Endothelial cell of umbilical vein (primary cell): ENCODE measurements at places on chromosomes 12 and 14.

DNA sequence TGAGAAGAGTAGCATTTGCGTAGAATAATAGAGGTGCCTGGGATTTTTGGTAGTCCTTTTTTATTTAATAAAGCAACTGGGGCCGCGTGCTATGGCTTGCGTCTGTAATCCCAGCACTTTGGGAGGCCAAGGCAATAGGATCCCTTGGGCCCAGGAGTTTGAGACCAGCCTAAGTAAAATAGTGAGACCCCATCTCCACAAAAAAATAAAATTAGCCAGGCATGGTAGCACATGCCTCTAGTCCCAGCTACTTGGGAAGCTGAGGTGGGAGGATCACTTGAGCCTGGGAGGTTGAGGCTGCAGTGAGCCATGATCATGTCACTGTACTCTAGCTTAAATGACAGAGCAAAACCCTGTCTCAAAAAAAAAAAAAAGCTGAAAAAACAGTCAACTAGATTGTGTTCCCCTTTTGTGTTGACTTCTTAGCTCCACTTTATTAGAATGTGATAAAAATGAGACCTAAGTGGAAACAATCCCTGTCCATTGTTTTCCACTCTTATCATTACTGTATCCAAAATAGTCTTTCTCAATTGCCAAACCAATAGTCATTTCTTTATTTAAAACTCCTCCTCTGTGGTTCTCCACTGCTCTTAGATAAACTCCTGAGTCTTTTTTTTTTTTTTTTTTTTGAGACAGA is 7.4 kb downstream of the PRKCH start:
- DNase-seq = no peak

DNA sequence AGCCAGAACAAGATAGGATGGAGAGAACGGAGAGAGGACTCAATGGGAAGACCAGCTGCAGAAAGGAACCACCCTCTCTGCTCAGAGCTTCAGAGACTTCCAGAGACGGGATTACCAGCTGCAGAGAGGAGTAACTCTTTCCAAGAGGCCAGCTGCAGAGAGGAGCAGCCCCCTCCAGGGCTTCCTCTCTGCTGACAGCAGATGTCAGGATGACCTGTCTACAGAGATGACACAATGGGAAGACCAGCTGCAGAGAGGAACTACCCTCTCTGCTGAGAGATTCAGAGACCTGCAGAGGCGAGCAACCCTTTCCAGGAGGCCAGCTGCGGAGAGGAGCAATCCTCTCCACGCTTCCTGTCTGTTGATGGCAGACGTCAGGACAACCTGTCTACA is 61.8 kb downstream of the KLRG1 start:
- no peak for DNase-seq

- DNase-seq = no peak
Observed at GRCh38 chr14:92447416-92448197, 66.0 kb upstream of the RIN3 start.

- no peak for DNase-seq
Observed at GRCh38 chr12:1629338-1630132, 504 bp downstream of the WNT5B start.

DNA sequence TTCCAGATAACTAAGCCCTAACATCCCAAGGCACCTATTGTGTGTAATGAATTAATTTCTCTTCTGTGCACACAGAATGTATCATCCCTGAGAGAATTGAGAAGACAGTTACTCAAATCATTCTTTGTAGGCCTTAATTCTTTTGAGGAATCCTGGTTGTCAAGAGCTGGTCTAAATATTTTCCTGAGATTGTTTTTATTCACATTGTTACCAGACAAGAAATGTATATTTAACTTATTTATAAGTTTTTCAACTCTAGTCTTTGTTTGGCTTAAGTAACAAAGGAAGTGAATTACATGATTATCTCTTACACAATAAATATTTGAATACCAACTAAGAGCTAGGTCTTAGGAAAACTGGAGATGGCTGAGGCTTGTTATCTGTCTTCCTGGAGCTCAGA is 169.4 kb downstream of the DACT1 start:
- no peak for DNase-seq

DNA sequence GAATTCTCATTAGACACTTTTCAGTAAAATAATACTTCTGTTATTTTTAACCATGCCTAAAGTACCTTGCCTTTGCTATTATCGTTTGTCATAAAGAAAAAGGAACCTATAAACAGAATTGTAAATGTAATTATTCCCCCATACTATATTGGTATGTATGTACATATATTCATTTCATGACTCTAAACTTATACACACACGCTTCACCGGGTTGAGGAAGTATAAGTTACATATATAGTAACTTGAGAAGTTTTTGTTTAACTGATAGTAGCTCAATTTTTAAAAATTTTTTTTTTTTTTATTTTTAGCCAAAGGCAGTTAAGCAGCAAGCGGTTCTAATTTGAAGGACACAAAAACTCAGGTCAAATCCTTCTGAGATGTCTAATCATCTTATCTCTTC is 107.6 kb downstream of the PLEKHG7 start:
- no peak for DNase-seq

- no peak for DNase-seq
Observed at GRCh38 chr12:114190971-114191370, 215.0 kb downstream of the TBX5 start.

- DNase-seq = no peak
Observed at GRCh38 chr12:111773801-111774551, 7.2 kb downstream of the ALDH2 start.

DNA sequence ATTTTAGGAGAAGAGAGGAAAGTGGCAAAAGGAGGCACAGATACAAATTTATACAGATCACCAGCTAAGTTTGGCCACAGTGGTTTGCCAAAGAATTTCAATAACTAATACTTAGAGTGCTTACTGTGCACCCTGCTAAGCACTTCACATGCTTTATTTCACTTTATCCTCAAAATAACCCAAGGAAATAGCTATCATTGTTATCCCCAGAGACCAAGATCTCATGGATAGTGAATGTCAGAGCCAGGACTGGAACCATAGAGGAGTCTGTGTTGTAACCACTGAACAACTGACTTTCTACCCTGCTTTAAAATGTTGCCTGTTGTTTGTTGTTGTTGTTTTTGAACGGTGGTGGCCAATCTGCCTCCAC is 1.3 kb upstream of the TCP11L2 start:
- DNase-seq = no peak

DNA sequence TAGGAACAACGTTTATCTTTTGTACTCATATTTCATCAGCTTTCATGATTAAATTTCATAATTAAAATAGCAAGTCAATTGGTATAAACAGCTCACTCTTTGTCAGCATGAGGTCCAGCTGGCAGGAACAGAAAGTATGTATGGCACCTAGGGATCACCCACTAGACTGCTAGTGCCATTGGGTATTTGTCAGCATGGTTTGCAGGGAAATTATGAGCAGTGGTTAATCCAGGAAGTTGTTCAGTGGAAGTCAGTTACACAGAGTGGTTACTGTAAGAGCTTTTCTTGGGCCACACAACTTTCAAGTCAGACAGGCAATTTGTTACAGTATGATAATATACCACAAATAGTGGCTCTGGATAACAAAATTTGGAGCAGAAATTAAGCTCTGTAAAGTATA is 340.3 kb upstream of the RGS6 start:
- peak; percentile 44 for DNase-seq

DNA sequence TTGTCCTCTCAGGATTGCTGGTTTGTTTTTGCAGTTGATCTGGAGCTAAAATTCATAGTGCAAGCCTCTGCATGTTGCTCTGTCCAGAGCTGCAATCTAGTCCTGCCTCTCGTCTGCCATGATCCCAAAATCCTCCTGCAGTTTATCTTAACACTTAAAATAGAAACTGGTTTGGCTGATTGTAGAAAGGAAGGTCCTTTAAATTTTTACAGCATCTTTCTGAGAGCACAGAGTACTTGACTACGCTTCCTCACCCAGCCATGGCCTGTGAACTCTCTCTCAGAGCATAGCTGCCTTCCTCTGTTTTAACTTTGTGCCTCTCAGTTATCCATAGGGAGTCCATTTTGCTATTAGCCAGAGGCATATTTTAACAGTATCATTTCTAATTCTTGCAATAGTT is 877.1 kb downstream of the C12orf50 start:
- no peak for DNase-seq

- DNase-seq = peak; percentile 53
Observed at GRCh38 chr12:51705450-51705849, 114.4 kb downstream of the SCN8A start.

GRCh38 chr14:96176275-96176674 is 28.4 kb upstream of the BDKRB2 start:
- no peak for DNase-seq

DNA sequence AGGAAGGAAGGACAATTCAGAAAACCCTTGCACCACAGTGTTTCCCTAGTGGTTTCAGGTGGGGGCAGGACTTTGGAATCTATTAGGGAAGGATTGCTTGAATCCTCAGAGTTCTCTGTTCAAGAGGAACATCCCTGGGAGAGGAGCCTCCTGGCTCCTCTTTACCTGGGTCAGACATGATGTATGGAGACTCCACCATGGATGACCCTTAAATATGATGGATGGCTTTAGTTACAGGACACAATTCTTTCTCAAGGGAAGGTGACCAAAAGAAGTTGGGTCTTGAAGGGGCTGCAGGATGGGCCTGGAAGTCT is 396.6 kb downstream of the NRXN3 start:
- no peak for DNase-seq

DNA sequence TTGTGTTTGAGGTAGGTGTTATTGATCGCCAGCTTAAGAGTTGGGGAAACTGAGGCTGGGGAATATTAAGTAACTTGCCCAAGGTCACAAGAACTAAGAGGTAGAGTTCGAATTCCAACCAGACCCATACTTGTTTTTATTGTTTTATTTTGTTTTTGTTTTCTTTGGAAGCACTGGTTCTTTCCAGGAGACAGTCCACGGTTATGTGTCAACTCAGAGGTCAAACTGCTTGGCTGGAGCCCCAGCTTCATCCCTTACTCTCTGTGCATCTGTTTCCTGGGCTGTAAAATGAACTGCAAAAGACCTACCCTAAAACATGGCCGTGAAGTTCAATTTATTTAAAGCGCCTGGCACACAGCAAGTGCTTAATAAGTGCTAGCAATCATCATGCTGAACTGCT is 74.4 kb upstream of the MAP1LC3B2 start:
- DNase-seq = no peak

DNA sequence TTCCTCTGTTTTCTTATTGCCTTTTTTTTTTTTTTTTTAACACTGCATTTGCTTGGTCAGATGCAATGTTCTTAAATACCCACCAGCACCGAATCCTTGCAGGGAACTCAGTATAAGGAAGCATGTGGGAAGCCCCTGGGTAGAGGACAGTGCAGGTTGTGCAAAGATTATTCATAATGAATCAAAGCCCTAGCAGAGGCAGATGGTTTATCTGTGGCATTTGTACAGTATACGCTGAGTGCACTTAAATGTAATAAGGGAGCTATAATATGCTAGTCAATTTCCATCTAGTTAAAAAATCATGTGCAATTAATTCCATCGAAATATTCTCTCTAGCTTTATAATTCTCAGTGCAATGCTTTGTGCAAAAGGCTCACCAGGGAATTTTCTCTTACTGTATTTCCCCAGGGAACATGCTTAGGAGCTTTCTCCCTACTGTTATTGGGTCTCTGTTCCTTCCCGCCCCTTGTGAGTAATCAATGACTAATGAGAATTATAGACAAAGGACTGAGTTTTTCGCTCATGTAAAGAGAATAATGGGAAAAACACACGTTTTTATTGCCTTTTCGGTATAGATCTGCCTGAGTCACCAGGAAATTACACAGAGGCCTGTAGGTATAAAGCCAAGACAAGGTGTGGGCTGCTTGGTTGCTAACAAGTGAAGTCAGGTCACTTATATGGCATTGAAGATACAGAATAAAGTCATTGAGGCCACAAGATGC is 1214.3 kb upstream of the TMEM132C start:
- no peak for DNase-seq

DNA sequence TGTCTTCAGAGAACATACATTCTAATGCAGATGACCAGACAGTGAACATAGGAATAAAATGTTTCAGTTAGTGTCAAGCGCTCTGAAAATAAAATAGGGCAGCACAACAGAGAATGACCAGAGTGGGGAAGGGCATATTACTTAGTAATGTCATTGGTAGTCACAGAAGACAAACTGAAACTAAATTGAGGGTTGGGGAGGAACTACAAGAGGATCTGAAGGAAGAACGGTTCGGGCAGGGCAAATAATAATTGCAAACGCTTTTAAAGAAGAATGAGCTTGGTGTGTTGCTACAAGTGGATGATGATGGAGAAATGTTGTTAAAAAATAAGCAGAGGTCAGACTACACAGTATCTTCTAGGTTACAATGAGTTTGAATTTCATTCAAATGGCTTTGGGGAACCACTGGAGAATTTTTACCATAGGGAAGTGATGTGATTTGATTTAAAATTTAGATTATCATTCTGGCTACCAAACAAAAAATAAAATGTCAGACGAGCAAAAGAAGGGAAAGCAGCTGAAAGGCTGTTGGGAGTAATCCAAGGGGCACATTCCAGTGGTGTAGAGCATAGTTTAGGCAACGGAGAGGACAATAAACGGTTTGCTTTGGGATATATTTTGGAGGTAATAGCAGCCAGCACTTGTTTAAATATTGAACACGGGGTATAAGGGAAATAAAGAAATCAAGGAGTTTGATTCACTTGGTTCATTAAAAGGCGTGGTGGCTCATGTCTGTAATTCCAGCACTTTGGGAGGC is 56.3 kb upstream of the SLC6A13 start:
- DNase-seq = no peak

- no peak for DNase-seq
Observed at GRCh38 chr14:61654026-61654425, 41.3 kb upstream of the HIF1A start.
